NCI-H1048 (cell line): ENCODE measurements at places on chromosomes 12 and 14.

DNA sequence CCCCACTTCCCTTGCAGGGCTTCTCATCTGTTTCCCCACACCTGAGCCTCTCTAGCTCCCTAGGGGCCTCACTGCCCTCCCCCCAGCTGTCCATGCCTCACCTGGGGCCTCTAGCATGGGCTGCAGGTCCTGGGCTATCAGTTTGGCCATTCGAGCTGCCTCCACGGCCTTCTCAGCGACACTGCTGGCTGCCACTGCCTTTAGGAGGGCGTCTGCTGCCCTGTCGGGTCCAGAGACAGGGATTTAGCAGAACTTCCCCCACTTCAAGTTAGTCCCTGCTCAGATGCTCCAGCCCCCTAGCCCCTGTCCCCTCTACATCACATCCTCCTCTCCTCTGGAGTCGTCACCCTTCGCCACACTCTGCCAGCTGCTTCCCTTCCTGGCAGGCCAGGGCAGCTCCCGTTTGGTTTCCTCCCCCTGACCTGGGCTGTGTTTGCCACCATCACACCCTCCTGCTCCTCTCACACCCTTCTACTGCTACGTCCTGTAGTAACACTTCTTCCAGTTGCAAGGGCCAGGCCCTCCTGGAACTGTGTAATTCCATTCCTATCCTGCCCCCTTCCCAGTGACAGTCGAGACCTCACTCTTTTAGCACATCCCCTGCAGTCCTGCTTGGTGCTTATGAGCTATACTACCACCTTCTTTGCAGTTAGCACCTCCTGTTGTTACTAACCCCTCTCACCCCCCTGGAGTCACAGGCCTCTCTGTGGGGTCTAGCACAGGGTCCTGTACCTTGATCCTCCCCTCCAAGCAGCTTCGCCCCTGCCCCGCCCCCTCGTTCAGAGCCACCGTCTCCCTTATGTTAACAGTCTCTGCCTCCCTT is 4.3 kb upstream of the AP1G2 start:
- no peak for DNase-seq

DNA sequence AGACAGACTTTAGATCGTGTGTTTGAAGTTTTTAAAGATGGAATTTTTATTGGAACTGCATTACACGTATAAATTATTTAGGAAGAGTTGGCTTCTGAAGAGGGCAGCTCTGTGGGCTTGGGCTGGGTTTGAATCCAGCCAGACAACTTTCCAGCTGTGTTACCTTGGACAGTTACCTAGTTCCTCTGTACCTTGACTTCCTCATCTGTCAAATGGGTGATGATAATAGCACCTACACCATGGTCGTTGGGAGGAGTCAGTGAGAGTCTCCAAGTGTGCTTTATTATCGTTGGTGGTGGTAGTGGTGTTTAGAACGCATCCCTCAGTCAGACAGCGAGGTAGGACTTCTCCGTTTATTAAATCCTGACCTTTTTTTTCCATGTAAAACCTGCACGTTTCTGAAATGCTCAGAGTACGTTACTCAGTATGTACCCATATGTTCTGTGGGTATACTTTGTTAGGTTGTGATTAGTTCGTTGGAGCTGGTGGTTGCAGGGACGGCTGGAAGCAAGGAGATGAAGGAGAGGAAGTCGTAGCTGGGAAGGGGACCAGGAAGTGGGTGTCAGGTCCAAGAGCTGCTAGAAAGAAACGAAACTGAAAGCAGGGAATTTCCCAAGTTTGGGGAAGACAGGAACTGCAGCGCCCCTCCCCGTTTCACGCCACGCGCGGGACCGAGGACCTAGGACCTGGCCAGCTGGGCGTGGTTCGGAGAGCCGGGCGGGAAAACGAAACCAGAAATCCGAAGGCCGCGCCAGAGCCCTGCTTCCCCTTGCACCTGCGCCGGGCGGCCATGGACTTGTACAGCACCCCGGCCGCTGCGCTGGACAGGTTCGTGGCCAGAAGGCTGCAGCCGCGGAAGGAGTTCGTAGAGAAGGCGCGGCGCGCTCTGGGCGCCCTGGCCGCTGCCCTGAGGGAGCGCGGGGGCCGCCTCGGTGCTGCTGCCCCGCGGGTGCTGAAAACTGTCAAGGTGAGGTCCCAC is at the start of gene OAS3:
TSS of gene OAS3 (plus strand) at position 734 of the 979 bp plus-strand sequence. CDS start at position 791, 57 bp downstream.
- peak; percentile 48 for DNase-seq

- DNase-seq = no peak
Observed at GRCh38 chr12:94091624-94092023, 56.8 kb upstream of the PLXNC1 start.

GRCh38 chr12:10101042-10101579 is 2.3 kb upstream of the CLEC1A start:
- DNase-seq = no peak

GRCh38 chr12:53365245-53365904 is 14.6 kb upstream of the SP1 start:
- DNase-seq = no peak

GRCh38 chr12:8698132-8698851 is 501 bp downstream of the RIMKLB start:
- DNase-seq = no peak

GRCh38 chr12:132007041-132007440 is 57.3 kb downstream of the EP400 start:
- DNase-seq = no peak

DNA sequence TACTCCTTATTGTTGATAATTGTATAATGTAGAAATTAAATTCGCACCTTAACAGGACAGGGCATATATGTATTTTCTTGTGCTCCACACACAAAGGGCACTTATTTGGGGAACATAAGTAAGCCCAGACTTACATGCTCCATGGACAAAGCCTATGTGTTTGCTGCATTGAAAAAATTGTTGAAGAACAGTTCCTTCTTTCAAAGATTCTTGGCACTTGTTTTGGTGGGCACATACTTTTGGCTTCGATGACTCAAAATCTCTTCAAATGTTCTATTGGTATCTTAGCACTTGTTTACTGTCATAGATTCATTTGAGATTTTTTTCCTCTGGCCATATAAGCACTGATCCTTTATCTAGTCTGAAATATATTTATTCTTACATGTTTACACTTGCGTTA is 1.4 kb upstream of the MAP4K5 start:
- DNase-seq = no peak

GRCh38 chr12:101732318-101732717 is 6.9 kb downstream of the SYCP3 start:
- no peak for DNase-seq

DNA sequence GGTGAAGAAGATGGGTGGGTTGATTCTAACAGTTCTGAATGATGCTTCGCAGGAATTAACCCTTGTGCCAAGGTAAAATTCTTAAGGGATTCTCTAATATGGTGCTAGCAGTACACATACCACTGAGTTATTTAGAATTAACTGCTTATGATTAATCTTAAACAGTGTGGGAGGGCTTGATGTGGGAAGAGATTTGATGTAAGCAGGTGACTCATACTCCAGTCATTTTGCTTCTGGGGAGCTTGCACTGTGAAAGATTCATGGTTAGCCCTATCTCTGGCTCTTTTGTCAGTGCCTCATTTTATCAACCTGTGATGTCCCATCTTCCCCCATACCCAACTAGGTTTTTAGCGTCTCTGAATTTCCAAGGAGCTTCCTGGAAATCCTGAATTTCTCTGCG is 83.8 kb downstream of the NRXN3 start:
- no peak for DNase-seq

- no peak for DNase-seq
Observed at GRCh38 chr12:6426882-6427671, 17.7 kb upstream of the CD27 start.

- DNase-seq = peak; percentile 86
Observed at GRCh38 chr12:6946033-6946919, 2.5 kb downstream of the C12orf57 start.

DNA sequence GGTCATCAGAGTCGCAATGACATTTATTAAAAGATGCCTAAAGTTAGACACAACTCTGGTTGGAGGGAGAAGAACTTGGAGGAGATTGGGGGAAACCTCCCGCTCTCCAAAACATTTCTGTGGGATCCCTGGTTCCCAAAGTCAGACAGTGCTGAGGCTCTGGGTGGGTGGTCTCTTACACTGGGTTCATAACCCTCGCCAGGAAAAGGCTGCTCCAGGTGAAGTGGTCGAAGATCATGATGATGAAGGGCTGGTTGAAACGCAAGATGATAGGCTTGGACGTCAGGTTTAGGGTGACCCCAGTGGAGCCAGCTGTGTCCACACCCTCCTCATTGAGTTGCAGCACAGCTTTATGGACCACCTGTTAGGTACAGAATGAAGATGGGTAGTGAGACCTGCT is 11.2 kb upstream of the SERPINA10 start:
- DNase-seq = no peak

- no peak for DNase-seq
Observed at GRCh38 chr12:78398750-78399149, 465.8 kb upstream of the SYT1 start.

GRCh38 chr12:69266036-69266635 is 26.8 kb downstream of the CPSF6 start:
- DNase-seq = no peak

GRCh38 chr12:95978351-95978750 is 17.8 kb downstream of the HAL start:
- DNase-seq = no peak

DNA sequence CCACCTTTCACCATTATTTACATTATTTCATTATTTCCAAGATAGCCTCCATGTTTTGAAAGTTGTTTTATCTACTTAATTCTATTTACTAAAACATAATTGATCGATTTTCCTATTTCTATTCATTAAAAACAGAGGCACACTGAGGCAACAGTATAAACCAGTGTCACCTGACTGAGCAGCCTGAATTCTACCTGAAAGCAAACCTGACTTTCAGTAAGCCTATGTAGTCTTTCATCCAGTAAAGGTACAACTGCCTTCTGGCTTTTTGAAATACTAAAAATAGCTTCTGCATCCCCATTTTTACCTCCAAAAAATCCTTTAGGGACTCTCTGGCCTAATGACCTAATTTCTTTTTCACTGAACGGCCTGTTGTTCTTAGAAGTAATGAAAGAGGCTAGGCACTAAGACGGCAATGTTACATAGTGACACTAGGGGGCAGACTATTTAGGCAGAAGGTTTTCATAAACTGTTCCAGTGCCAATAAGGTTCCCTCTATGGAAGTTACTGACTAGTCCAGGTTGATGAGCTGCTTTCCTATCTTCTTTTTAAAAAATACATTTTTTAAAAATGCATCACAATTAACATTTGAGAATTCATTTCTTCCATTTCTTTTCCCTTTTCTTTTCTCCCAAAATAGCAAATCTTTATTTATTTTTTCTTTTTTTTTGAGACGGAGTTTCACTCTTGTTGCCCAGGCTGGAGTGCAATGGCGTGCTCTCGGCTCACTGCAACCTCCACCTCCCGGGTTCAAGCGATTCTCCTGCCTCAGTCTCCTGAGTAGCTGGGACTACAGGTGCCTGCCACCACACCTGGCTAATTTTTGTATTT is 17.5 kb downstream of the ANAPC5 start:
- peak; percentile 36 for DNase-seq

GRCh38 chr12:25935355-25936144 is 22.9 kb upstream of the RASSF8 start:
- no peak for DNase-seq

- no peak for DNase-seq
Observed at GRCh38 chr14:101815994-101816393, 54.5 kb downstream of the PPP2R5C start.

GRCh38 chr14:34044373-34044637 is 93.4 kb upstream of the EGLN3 start:
- no peak for DNase-seq

- DNase-seq = no peak
Observed at GRCh38 chr12:97642911-97643310, 180.3 kb downstream of the RMST start.

DNA sequence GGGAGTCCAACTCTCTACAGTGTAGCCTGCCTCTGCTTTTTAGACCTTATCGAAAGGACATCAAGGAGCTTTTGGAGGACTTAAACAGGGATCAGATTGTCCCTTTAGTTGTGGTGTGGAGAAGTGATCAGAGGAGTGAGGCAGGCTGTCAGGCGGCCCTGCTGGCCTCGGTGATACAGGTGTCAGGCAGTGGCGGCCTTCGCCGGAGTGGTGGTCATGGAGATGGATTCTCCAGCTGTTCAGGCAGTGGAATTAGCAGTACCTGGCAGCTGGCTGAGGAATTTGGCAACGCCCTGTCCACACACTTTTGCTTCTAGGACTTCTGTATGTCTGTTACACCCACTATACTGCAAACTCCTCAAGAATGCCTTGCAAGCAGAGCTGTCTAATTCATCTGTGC is 4.2 kb upstream of the CLMN start:
- DNase-seq = no peak

DNA sequence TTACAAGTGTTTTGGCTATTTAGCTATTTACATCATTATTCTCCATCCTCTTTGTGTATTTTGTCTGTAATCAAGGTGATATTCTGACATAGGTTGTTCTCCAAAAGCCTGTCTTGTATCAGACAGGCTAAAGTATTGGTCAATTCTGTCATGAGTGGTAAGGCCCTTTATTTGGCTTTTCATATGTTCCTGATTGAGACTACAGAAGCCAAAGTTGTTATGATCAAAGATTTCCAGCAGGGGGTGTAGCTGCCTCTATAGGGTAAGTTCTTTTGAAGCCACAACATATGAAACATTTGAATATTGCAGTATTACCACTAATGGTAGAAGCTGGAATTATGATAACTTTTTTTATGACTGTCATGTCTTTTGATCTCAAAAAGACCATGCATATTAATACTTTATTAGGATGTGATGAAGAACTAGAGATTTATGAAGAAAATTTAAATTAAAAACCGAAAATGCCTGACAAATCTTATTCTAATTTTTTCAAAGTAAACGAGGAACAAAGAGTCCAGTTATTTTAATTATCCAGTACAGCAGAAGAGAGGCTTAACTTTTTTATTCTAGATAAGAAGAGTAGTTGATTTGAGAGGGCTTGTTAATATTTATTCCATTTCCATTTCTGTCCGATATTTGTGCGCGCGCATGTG is 3.4 kb upstream of the ARHGAP5 start:
- peak; percentile 27 for DNase-seq

GRCh38 chr12:115953450-115953849 is 324.0 kb downstream of the MED13L start:
- no peak for DNase-seq

GRCh38 chr12:85441741-85442140 is 161.7 kb downstream of the ALX1 start:
- DNase-seq = no peak

DNA sequence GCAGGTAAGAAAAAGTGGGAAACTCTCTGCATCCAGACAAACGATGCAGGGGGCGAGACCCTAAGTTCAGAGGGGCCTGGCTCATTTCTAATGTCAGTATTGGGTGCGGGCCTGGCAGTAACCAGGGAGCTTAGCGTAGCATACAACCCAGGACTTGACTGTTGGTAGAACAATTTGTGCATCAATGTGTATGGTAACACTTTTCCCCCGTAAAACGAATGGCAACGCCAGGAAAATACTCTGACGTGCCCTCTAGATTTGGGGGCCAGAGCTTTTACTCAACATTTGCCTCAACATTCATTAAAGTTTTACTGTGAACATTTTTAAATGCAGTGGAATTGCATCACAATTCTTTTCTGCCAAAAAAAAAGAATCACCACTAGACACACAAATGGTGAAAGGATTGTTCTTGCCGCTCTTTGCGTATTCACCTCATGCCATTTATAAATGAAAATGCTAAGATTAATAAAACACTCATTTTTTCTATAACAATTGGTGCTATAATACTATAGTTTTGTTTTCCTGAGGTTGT is 867 bp downstream of the RHOJ start:
- no peak for DNase-seq

- no peak for DNase-seq
Observed at GRCh38 chr12:113898466-113898865, 67.7 kb downstream of the RBM19 start.

GRCh38 chr14:100523131-100523842 is 63.9 kb downstream of the BEGAIN start:
- DNase-seq = no peak

- no peak for DNase-seq
Observed at GRCh38 chr14:44405011-44405486, 102.0 kb downstream of the FSCB start.
